AG08396 (cell line): ENCODE measurements at places on chromosomes 4 and X.
A peak's percentile ranks its signal among the peaks of the same experiment; 100 is the strongest.

GRCh38 chr4:55758066-55758465 lies 61.5 kb upstream of the EXOC1L start:
- no peak for DNase-seq

DNA sequence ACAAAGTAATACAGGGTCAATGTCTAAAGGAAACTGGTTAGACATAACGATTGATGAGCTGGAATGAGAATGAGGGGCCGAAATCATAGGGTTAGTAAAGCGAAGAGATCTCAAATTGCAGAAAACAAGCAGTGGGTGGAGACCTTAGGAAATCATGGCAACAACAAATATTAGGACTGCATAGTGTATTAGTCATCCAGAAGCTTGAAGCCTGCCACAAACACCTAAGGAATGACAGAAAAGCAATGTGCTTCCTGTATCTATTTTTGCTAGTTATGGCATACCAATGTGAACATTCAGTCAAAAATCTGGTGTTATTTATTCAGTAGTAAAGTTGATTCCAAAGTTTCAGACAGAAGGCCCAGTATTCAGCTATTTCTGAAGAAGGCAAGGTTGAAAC lies 410.9 kb upstream of the CT83 start:
- peak; percentile 36 for DNase-seq

DNA sequence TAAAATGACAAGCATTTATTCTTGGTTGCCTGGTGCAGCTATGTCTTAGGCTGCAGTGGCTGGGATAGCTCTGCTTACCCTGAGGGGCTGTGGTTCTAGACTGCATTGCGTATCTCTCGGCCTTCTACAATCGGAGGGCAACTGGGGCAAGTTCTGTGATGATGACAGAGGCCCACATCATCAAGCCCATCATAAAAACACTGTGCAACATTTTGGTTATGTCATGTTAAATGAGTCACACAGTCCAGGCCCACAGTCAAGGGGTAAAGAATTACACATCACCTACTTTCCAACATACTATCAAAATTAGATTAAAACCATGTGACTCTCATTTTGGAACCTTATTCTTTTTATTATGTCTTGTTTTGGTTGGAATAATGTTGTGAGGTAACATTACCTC lies 120.2 kb upstream of the GUCY1A1 start:
- DNase-seq: no peak

DNA sequence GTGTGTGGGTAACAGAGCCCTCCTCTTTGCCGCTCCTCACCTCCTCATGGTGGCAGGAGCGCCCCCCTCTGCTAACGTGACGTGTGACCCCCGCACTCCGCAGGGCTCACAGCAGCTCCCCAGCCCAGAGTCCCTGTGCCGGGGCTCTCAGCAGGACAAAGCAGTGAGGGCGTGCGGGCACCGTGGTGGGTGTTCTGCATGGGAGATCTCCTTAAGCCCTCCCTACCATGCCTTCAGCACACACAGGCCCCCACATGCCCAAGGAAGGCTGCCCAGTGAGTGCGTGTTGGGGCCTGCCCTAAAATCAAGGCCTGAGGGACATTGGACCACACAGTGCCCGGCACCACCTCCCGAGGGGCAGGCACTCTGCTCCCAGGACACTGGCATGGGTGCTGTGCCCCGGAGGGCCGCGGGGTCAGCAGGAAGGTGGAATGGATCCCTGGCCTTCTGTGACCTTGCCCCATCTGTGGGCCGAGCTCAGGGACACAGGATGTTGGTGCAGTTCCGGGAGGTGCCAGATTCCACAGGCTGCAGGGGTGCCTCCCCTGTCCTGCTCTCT lies 10.1 kb downstream of the PSAPL1 start:
- DNase-seq: no peak

- DNase-seq: no peak
Observed at GRCh38 chr4:162912482-162912881, 254.2 kb downstream of the NAF1 start.

DNA sequence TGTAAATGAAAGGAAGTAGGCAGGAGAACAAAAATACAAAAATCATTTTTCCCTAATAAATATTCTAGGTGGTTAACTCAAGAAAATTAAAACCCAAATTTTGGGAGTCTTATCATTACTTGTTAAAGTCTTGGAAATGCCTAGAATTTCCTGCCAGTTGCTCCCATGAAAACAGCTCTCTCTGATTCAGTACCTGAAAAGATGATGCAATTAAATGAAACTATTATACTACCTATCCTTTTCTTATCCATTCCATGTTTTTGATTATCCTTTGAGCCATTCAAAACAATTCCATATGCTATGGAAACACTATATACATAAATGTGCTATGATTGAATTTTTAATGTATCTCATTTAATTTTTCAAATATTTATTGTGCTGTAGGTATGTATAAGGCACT lies 50.5 kb upstream of the AMELX start:
- no peak for DNase-seq

- DNase-seq: peak; percentile 8
Observed at GRCh38 chrX:132592880-132593279, 104.0 kb upstream of the MBNL3 start.

- DNase-seq: no peak
Observed at GRCh38 chrX:114717921-114718320, 134.0 kb downstream of the HTR2C start.

GRCh38 chr4:167717495-167717894 lies 374.8 kb upstream of the ANXA10 start:
- no peak for DNase-seq

DNA sequence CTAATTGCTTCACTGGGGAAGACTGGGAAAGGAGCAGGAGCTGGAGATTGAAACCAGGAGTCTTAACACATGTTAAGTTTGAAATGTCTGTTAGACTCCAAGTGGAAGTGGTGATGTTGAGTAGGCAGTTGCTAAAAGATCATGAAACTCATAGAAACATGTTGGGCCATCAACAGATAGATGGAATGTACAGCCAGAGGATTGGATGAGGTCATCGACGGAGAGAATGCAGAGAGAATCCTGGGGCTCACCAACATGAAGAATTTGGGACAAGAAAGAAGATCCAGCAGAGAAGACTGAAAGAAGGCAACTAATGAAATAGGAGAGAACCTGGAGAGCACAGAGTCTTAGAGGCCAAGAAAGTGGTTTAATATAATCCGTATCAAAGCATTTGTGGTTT lies 19.4 kb upstream of the TSPAN5 start:
- DNase-seq: no peak

GRCh38 chr4:143346206-143346605 lies 9.5 kb downstream of the GAB1 start:
- DNase-seq: no peak

GRCh38 chrX:25020391-25020904 lies 4.7 kb upstream of the ARX start:
- no peak for DNase-seq
